ENCODE measurements at places on chromosomes 7 and 10.

DNA sequence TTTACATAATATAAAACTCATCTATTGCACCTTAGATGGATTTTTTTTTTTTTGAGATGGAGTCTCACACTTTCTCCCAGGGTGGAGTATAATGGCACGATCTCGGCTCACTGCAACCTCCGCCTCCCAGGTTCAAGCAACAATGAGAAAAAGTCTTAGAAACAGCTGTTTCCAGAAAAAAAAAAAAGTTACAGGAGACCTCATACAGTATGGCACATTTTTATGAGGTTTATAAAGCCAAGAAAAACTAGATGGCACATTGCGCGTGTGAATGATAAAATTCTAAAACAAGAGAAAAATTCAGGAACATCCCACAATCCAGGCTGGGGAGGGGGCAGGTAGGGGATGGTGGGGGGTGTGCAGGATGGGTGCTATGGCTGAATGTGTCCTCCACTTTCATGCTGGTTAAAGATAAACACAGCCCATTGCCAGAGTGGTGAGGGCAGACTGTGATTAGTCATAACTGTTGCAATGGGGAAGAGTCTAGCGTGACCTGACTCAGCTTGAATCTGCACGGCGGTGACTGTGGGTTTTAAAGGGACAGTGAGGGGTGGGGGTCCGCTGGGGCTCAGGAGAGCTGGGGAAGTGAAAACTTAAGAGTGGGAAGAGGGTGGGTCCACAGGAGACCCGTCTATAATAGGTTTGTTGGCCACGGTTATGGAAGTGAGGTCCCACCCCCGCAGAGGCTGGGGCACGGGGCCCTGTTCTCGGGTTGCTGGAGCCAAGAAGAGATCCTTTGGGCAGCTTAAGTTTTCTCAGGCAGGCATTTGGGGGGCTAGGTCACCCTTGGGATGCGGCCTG, 11.9 kb upstream of the LRRC27 start:
- peak; percentile 88 for DNase-seq

DNA sequence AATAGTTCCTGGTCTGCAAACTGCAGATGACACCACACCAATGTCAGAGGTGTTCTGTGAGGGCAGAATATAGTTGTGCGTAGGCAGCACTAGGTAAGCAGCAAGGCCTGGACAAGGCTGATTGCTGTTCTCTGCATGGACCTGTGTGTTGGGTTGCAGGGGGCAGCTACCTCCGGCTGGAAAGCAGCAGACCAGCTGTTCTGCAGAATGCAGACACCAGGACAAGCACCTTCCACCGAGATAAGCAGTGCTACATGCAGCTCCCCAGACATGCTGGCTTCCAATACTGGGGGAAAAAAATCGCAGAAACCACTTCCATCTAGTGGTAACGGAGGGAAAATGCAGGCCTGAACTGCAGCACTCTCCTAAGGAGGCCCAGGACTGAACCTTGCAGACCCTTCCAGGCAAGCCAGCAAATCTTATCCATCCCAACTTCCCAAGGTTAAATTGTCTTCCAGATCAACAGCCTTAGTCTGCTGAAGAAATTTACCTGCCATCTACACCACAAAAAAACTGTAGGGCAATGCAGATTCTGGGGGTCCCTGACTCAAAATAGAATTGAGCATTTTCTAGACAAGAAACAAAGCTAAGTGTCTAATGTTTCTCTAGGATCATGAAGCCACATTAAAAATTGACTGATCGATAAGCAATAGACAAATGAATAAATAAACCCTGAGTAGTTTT, 50.5 kb upstream of the COBL start:
- peak; percentile 51 for DNase-seq

DNA sequence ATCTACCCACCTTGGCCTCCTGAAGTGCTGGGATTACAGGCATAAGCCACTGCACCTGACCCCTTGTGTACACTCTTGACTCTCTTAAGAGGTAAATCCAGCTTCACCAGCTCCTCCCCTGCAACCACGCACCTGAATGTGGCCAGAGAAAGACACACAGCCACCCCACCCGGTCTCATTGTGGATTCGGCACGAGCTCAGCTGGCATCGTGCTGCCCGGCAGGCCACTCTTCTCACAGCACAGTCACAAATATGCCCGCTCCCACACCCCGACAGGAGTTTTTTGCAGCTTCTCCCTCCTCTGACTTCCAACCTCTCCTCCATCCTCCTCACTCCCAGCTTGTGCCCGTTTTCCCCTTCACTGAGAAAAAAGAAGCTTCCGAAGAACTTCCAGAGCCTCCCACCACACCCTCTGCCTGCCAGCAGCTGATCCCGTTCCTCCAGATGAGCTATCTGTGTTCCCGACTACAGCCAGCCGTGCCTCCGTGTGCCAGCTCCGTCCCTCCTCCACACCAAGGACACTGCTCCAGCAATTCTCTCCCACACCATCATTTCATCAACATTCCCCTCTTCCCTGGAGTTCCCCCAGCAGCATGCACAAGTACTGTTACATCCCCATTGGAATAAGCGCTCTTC, 8.0 kb upstream of the SMARCD3 start:
- no peak for DNase-seq

GRCh38 chr7:99560834-99561736, 2.6 kb downstream of the ZNF655 start:
- DNase-seq = no peak

GRCh38 chr10:66472156-66472555, 453.7 kb upstream of the LRRTM3 start:
- DNase-seq = no peak

DNA sequence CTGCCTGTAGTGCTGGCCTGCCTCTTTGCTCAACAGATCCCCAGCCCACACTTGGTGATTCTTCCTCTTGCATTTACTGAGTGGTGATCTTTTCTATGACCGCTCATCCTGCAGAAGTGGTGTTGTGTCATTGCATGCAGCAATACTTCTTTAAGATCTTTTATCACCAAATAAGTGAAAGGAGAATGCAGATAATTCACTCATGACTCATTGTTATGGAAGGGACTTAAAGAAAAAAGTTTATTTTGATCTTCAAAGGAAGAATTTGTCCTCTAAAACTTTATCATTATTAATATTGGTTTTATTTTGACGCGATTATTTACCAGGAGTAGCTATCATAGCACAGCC, 489.1 kb upstream of the CELF2 start:
- DNase-seq = peak; percentile 31

DNA sequence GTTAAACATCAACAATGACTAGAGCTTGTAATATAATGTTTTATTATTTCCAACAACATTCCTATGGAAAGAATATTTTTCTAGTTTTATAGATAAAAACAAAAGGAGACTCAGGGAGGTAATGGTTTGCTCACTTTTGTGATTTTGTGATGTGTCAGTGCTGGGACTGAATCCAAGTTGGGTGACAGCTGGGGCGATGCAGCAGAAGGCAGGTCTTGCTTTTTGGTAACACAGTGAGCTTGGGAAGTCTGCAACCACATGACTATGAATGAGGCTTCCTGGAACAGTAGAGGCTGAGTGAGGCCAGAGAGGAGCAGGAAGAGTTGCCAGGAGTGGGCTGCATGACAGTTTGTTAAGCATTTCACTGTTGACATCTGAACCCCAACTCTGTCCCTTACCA, 4.9 kb upstream of the YKT6 start:
- DNase-seq = no peak

DNA sequence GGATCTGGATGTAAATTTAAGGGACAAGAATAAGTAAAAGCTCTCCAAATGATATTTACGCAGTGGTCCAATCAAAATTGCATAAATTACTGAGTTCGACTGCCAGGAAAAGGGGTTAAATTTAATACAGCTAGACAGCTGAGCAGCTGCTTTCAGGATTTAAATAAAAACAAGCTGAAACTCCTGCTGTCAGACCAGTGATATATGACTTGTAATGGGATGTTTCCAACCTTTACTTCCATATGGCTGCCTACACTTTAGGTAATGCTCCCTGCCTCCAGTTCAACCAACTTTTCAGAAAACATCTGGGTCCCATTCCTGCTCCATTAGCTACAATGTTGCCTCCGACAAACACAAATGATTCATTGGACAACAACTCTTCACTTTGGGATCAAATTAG, 326.3 kb upstream of the DGKB start:
- DNase-seq = no peak

- no peak for DNase-seq
Measured at GRCh38 chr10:102863660-102864059, 5.6 kb upstream of the AS3MT start.

- no peak for DNase-seq
Measured at GRCh38 chr7:129950933-129951225, 1.9 kb downstream of the UBE2H start.

DNA sequence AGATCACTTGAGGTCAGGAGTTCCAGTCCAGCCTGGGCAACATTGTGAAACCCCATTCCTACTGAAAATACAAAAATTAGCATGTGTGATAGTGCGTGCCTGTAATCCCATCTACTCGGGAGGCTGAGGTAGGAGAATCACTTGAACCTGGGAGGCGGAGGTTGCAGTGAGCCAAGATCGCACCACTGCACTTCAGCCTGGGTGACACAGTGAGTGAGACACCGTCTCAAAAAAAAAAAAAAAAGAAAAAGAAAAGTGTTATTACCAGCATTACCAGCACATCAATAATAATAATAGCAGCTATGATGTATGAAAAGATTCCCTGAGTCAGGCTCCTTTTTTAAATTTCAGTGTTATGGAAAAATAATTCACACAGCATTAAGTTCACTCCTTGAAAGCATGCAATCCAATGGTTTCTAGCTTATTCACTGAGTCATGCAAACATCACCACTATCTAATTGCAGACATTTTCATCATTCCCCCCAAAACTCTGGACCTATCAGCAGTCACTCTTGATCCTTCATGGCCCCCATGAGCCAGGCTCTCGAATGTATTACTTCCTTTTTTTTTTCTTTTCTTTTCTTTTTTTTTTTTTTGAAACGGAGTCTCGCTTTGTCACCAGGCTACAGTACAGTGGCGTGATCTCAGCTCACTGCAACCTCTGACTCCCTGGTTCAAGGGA, 228.4 kb downstream of the FANK1 start:
- peak; percentile 42 for DNase-seq

DNA sequence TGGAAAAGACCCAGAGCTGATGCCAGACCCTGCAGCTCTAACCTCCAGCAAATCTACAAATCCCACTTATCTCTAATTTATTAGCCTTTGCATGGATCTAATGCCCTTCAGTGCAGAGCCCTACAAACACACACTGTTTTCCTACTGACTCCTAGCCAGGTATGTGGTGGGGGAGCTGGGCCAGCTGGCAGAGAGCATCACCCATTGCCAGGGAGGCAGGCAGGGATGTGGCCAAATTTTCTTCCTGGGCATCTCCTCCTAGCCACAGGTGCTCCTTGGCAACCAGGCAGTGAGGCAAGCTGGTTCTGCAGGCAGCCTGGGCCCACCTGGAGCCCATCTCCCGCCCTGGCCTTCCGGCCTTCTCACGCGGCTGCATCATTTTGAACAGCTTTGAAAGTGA, 55.9 kb upstream of the EMX2 start:
- DNase-seq = no peak

- DNase-seq = peak; percentile 55
Measured at GRCh38 chr7:155844019-155844453, 31.8 kb upstream of the SHH start.

- DNase-seq = peak; percentile 5
Measured at GRCh38 chr7:77226357-77226839, 26.8 kb upstream of the FGL2 start.

GRCh38 chr10:120943542-120943941, 92.4 kb downstream of the WDR11 start:
- no peak for DNase-seq

GRCh38 chr10:126062131-126063032, 166.0 kb downstream of the FANK1 start:
- DNase-seq = peak; percentile 99

- DNase-seq = no peak
Measured at GRCh38 chr10:129935102-129935866, 28.8 kb downstream of the EBF3 start.

Measured in fibroblast of lung (primary cell).